Left kidney (tissue), 8 donors: ENCODE measurements at places on chromosomes 6 and 20.

GRCh38 chr6:5124526-5124925 is 39.4 kb downstream of the PPP1R3G start:
- no peak for DNase-seq

GRCh38 chr20:61082720-61083119 is 169.3 kb upstream of the CDH4 start:
- no peak for DNase-seq

GRCh38 chr20:10863337-10864060 is 189.7 kb upstream of the JAG1 start:
- no peak for DNase-seq

- DNase-seq: no peak
These were observed 106.3 kb downstream of the SESN1 start for GRCh38 chr6:108988296-108988695.

DNA sequence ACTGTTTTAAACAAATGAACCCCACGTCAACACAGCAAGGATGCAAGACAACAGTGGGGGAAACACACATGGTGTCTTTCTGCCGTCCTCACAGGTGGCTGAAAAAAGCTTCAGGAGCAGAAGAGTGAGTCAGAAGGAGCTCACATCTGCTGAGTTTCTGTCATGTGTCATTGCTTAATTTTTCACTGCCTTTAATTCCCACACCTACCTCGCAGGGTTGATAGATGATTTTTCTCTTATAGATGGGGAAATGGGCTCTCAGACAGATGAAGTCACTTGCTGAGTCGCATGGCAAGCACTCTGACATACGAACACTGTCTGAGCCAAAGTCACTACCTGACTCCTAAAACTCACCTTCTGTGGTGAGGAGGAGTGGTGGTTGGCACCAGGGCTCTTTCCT is 28.3 kb upstream of the CARMIL1 start:
- no peak for DNase-seq

DNA sequence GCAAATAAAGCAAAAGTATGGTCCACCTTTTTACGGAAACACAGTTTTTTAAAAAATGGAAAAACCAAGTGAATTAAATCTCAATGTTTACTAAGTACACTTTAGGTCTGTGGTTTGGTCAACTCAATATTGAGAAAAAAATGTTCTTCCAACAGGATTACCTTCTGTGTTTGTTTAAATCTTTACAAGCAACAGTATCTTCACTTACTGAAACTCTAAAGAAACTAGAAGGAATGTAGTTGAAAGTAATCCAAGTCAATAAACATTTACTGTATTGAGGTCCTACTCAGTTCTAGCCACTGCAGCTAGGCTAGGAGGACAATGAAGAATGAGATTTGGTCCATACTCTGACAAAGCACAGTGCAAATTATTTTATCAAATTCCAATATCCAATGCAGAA is 80.1 kb downstream of the ASCC3 start:
- DNase-seq: no peak

DNA sequence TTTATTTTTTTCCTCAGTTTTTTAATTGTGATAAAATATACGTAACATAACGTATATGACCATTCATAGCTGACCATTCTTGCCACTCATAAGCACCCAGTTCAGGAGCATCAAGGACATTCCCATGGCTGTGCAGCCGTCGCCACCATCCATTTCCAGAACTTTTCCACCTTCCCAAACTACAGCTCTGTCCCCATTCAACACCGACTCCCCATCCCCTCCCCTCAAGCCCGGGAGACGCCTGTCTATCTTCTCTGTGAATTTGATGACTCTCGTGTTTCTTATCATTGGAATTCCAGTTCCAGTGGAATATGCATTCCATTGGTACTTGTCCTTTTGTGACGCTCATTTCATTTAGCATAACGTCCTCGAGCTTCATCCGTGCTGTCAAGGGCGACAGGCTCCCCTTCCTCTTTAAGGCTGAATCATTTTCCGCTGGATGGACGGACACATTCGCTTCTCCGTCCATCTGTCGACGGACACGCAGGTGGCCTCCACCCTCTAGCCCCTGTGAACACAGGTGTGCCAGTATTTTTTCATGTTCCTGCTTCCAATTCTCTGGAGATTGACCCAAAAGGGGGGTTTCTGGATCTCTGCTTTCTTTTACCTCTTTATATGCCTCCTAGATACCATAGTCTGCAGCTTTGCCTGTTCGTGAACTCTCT is 88.1 kb downstream of the YTHDF1 start:
- no peak for DNase-seq

DNA sequence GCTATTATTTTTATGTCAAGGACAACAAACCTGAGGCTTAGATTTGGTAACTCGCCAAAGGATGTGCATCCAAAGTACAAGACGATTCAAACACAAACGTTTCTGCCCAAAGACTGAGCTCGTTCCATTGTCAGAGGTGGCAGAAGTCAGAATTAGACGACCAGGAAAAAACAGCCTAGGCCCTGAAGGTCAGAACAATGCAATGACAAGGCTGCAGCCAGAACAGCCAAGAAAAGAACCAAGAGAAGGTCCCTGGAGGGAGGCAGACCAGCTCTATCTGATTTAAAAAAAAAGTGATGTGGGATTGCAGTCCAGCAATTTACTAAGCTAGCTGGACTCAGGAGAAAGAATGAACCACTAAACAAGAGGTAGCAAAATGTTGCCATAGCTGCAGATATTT is 54.2 kb downstream of the NCOA7 start:
- DNase-seq: no peak

- peak; percentile 33 for DNase-seq
These were observed 104.4 kb upstream of the BMP2 start for GRCh38 chr20:6663104-6663503.

DNA sequence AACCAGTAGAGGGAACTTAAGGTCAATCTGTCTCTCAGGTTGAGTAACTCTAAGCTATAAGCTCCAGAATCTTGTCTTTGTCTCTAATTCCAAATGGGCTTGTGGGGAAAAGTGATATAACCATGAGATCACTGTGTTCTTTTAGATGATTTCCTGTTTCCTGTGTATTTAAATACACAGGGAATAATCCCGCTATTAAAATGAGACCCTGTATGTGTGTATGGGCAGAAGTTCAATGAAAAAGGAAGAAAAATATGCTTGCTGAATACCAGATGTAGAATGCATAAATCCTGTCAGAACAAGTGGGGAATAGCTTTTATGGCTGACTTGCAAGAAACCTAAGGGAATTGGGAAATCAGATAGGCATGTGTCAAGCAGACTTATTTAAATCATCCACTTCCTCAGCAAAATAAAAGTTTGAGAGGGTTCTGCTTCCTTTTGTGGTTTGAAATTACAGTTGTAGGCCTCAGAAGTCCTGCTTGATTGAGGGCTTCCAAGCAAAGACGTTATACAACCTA is 164.7 kb upstream of the PDE7B start:
- DNase-seq: peak; percentile 30

DNA sequence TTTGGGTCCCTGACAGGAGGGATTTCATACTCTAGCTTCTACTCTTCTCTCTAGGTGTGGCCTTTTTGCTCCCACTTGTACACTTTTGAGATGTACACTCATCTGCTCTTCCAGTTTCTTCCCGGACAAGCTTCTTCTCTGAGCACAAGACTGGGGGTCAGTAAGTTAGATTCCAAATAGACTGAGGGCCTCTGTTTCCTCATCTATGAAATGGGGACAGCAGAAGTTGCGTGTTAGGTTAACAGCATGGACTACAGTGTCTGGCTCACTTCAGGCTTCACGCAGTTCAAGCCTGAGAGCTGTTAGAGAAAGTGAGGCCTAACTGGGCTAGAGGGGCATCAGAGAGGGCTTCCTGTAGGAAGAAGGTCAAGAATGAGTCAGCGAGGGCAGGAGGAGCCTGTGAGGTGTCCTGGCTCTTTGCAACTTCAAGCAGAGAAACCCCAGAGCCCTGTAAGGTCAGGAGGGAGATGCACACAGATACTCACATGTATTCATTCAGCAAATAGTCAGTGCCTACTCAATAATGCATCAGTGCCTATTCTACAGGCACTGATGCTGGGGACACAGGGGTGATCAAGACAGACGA is 20.6 kb downstream of the XKR7 start:
- no peak for DNase-seq

DNA sequence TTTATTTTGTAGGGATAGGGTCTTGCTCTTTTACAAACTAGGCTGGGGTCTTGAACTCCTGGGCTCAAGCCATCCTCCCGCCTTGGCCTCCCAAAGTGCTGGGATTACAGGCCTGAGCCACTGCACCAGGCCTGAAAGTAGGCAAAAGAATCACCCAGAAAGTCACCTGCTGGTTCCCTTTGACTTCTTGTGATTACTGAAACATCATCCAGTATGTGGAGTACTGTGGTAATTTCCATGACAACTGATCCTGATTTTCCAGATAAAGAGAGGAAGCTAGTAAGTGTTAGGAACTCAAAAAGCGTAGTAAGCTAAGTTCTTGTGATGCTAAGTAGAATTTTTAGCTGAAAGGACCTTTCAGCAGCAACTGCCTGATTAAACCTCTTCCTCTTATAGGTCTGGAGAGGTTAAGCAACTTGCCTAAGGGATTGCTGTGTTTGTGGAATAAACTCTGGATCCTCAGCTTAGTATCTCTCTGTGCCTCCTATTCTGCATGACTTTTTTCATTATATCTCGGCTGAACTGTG is 16.8 kb downstream of the RALY start:
- DNase-seq: no peak

- DNase-seq: no peak
These were observed 107.3 kb upstream of the SNX9 start for GRCh38 chr6:157715728-157716164.

DNA sequence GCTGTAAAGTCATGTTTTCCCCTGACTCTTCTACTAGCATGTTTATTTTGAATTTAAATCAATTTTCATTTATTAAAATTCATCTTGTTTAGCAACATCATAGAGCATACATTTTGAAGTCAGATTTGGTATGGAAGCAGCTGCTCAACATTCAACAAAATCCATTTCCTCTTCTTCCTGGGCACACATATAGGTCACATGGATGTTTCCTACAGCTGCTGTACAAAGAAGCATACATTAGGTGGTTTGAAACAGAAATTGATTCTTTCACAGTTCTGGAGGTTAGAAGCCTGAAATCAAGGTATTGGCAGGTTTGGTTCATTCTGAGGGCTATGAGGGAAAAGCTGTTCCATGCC is 495.2 kb downstream of the RFPL4B start:
- no peak for DNase-seq

DNA sequence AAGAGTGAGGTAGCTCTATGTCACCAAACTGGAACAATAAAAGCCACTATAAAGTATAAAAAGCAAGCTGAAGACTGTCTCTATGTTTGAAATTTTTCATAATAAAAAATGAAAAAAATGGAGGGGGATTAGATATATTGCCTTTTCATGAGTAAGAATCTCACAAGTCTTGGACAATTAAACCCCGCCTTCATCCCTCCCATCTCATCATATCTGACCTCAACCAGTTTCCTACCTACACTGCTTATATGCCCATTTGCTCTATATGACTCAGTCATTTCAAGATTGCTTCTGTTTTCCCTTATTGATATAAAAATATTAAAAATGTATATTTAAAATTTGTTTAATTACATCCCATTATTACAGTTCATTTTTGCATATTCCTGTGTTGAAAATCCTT is 2.9 kb upstream of the TRIM39 start:
- DNase-seq: no peak

DNA sequence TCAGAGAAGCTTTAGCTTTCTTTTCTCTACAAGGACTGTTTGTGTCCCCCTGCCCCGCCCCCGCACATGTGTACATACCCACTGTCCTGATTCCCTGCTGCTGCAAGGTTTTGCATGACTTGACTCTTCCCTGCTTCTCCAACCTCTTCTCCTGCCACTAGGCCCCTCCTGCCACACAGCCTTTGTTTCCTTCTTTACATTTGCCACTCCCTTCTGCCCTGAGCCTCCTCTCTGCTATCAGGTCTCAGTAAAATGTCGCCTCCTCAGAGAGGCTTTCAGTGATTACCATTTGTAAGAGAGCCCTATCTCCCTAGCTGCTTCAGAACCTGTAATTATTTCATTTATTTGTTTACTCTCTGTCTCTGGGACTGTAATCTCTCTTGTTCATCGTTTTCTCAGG is 56.4 kb upstream of the VSTM2L start:
- no peak for DNase-seq

- no peak for DNase-seq
These were observed 2.1 kb downstream of the HIVEP1 start for GRCh38 chr6:12014027-12014872.

DNA sequence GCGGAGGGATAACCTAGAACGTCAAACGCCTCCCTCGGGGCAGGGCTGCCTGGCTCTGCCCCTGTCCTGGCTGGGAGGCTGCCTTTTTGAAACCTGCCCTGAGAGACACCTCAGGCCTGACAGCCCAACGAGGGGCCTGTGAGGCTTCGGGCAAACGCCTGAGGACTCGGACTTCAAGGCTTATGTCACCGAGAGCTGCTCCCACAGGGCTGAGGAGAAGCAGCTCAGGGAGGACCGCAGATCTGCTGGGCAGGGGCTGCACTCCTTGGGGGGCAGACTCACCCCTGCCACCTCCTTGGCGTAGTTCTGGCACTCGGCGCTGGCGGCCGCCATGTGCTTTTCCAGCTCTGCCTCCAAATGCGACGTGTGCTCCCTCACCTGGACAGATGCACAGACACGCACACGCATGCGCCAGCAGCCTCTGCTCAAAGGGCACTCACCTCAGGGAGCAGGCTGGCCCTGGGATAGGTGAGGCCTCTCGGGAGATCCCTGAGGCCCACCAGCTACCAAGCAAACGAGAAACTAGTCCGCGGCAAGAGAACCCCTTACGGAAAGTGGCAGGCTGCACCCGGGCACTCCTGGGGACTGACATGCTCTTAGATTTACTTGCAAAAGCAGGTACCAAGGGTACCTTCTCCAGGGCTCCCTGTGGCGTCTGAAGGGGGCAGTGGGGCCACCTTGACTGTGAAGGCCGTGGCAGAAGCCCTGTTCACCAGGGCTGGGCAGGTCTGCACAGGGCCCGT is 49.6 kb downstream of the DSTN start:
- no peak for DNase-seq
